ENCODE measurements at places on chromosomes 11 and 22.

- DNase-seq = no peak
Observed at GRCh38 chr11:98725471-98725870, 295.3 kb upstream of the CNTN5 start.

- no peak for DNase-seq
Observed at GRCh38 chr11:2085251-2086066, 53.7 kb downstream of the IGF2 start.

DNA sequence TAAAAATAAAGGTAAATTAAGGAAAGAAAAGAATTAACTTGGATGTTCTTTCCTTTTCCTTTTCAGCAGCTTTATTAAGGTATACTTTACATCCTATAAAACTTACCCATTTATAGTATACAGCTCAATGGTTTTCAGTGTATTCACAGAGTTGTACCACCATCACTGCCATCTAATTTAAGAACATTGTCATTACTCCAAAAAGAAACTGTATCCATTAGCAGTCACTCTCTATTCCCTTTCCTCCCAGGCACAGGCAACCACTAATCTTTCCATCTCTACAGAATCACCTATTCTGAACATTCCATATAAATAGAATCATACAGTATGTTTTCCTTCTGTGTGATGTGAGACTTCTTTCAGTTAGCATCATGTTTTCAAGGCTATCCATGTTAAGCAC, 38.9 kb upstream of the TNRC6B start:
- DNase-seq = no peak

DNA sequence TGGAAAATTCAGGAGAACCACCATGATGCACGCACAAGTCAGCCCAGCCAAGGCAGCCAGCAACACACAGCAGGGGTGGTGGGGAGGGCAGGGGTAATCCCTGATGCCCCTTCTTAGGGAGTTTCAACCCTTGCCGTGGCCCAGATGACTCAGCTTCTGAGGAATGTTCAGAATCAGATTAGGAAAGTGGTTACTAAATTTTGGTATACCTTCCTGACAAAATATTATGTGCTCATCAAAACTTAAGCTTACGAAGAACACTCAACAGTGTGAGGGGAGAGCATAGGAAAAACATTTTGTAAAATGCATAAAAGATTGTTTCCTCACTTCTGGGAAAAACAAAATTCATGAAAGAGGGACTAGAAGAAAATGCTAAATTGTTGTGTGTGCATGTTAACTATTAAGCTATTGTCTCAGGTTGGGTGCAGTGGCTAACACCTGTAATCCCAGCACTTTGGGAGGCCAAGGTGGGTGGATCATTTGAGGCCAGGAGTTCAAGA, 32.1 kb downstream of the SERPIND1 start:
- DNase-seq = peak; percentile 26

DNA sequence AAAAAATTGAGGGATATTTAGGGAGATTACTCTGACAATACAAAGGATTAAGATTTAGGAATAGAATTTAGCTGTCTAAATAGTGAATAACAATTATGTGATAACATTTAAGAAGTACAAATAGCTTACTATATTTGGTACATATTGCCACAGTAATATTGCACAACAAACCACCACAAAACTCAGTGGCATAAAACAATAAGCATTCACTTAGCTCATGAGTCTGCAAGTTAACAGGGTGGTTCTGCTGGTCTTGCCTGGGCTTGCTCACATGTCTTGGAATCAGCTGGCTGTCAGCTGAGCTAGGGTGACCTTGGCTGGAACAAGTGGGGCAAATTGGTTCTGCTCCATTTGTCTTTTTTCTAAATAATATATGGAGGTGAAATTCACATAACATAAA, 115.1 kb downstream of the DCDC1 start:
- no peak for DNase-seq

- no peak for DNase-seq
Observed at GRCh38 chr11:68214173-68215086, 1.3 kb upstream of the KMT5B start.

GRCh38 chr11:57547854-57548377, 10.5 kb downstream of the SMTNL1 start:
- DNase-seq = no peak

DNA sequence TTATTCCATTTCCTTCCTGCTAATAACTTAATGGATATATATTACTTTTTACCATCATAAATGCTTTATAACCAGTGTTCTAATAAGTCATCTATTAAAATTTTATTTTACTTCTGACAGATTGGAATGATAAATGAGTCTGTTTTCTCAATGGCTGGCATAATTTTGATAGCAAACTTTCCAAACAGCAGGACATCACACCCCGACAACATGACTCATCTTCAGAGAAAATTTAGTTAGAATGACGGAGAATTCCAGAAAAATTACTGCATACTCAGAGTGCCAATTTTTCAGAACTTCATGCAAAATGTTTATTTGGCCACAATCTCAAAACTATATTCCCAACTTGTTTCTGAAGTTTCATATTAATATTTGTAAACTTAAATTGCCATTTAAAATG, 174.4 kb downstream of the SWAP70 start:
- DNase-seq = no peak

GRCh38 chr22:25372000-25372595, 152.7 kb downstream of the CRYBB2 start:
- DNase-seq = no peak

- no peak for DNase-seq
Observed at GRCh38 chr11:127003260-127003981, 2.9 kb upstream of the KIRREL3 start.

GRCh38 chr11:131223198-131223991, 147.0 kb upstream of the NTM start:
- DNase-seq = no peak

- no peak for DNase-seq
Observed at GRCh38 chr11:83510530-83511460, 224.6 kb upstream of the CCDC90B start.

- DNase-seq = no peak
Observed at GRCh38 chr22:50190182-50190940, 4.6 kb downstream of the TRABD start.

GRCh38 chr11:8106679-8107078, 25.7 kb downstream of the TUB start:
- no peak for DNase-seq

GRCh38 chr11:94141511-94142307, 13.1 kb downstream of the PANX1 start:
- no peak for DNase-seq

- DNase-seq = no peak
Observed at GRCh38 chr11:58999291-58999680, 60.0 kb downstream of the GLYATL1 start.

DNA sequence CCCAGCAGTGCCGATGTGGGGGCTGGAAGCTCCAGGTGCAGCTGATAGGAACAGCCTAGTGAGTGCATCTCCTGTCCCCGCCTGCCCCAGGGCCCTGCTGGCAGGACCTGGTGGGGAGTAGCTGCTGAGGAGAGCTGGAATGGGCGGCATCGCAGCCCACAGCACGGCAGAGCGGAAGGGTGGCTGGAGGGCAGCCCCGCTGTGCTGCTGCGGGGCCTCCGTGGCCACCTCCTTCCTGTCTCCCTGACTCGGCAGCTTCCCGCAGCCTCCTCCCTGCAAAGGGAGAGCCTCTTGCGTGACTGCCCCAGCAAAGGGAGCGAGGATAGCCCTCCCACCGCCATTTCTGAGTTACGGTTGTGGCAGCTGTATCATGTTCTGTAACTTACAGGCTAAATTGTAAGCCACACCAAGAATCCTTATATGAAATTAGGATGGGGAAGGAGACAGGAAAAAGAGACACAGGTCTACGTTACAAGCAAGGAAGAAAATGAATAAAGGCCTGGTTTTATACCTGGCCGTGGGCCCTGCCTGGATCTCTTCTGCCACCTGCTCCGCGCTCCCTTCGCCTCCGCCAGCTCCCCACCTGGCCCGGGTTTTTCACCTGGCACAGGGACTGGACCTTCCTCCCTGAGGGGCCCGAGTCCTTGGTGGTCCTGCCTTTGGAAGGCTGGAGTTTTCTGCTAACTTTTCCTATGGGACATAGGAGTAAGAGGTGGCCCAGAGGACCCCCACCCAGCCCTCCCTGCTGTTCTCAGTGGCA, 10.0 kb downstream of the TPCN2 start:
- no peak for DNase-seq

GRCh38 chr11:62398011-62398994, 20.5 kb upstream of the SCGB1A1 start:
- DNase-seq = peak; percentile 81

- DNase-seq = no peak
Observed at GRCh38 chr22:48477031-48477721, 1350.5 kb downstream of the BRD1 start.

GRCh38 chr11:91536366-91536765, 688.3 kb upstream of the FAT3 start:
- DNase-seq = no peak

- DNase-seq = no peak
Observed at GRCh38 chr11:11366793-11367192, 13.7 kb upstream of the CSNK2A3 start.

DNA sequence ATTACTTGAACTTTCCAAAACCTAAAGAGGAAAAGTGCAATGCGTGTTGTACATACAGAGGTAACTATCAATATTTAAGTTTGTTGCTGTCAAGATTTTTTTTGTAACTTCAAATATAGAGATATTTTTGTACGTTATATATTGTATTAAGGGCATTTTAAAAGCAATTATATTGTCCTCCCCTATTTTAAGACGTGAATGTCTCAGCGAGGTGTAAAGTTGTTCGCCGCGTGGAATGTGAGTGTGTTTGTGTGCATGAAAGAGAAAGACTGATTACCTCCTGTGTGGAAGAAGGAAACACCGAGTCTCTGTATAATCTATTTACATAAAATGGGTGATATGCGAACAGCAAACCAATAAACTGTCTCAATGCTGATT, 2.1 kb downstream of the ADM start:
- DNase-seq = no peak

DNA sequence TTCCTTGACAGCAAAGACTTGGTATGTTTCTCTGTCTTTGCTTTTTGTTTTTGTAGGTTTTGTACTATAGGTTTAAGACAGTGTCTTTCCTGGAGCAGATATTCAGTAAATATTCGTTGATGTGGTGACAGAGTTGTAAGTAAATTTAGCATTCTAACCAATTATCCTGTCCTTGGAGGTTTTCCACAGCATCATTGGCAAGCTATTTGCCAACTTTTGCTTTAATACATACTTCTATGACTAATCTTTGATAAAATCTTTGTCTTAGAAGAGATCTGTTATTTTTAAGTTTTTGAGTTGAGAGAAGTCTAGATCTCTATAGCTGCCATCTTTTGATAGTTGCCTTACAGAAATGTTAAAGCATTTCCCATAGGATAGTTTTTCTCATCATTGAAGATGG, 3.8 kb downstream of the USP47 start:
- DNase-seq = no peak

DNA sequence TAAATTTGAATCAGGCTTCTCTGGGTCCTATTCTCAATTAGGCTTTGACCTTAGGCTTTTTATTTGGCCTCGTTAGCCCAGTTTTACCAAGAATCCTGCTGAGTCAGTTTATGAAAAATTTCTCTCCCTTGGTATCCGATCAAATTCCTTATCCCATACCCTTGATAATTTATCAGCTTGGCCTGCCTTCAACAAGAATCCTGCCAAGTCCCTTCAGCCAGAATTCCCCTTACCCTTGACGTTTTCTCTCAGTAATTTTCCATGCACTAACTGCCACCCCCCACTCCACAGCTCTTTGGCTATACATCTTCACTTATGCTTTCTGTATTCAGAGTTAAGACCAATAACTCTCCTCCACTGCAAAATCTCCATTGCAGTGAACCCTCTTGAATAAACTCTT, 811.0 kb upstream of the CCDC90B start:
- no peak for DNase-seq

GRCh38 chr11:95503047-95503446, 272.0 kb upstream of the SESN3 start:
- no peak for DNase-seq

DNA sequence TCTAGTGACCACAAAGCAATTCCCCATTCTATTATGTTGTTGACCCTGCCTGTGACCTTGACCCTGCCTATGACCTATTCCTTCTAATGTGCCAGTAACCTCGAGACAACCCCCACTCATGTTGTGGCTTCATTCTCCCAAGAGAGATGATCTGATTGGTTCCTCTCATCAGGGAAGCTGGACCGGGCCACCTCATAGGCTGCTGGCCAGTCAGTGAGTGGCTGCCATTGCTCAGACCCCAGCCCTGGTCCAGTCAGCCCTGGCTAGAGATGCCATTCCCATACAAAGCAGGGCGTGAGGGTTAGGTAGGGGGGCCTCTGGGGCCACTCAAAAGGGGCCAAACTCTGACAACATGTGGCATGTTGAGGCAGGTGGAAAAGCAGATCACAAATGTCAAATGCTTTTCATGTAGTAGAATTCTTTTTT, 11.9 kb downstream of the SLC29A2 start:
- DNase-seq = no peak

- no peak for DNase-seq
Observed at GRCh38 chr11:68002938-68003845, 705 bp downstream of the UNC93B1 start.

DNA sequence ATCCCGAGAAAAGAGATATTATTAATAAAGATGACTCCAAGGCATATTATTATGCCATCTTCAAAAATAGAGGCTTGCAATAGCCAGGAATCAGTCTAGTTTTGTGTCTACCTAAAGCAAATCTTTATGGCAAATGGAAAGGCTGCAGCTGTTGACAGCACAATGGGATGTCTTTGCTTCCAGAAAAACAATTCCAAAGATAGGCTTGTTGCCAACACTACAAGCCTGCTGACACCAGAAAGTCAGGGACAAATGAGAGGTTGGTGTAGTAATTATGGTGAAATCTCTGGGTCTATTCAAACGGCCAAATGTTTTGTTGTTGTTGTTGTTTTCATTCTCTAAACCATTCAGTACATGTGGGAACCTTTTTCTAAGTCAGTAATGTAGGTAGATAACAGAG, 101.8 kb downstream of the LUZP2 start:
- no peak for DNase-seq

DNA sequence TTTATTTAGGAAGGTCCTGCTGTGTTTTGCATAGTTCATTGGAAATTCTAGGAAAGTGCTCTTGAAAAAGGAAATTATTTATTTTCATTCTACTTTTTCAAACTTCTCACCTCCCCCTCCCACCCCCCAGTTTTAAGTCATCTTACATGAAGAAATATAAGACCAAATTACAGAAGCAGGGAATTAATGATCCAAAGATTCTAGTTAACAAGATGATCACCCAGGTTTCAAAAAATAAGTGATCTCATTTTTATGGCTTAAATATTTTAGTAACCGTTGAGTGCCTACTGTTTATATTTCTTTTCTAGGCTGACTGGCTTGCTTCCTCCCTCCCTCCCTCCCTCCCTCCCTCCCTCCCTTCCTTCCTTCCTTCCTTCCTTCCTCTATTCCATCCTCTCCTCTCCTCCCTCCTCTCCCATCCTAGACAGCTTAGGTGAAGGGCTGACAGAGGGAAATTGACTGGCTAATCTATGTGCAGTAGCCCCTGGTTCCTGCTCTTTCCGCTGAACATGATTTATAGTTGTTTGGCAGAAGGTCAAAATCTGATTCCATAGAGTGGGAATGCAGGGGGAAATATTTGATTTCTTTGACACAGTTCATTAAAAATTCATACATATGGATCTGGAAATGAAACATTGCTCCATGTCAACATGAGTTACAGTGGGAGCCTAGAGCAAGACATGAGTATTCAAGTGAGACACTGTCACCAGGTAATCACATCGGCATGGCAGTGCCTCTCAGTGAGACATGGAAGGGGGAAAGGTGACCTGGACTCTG, 123.4 kb downstream of the COMMD9 start:
- peak; percentile 52 for DNase-seq

- no peak for DNase-seq
Observed at GRCh38 chr11:117412653-117413275, 85.1 kb downstream of the CEP164 start.

- no peak for DNase-seq
Observed at GRCh38 chr22:43296276-43296902, 46.8 kb downstream of the SCUBE1 start.
